ENCODE measurements at places on chromosomes 5 and 9.

DNA sequence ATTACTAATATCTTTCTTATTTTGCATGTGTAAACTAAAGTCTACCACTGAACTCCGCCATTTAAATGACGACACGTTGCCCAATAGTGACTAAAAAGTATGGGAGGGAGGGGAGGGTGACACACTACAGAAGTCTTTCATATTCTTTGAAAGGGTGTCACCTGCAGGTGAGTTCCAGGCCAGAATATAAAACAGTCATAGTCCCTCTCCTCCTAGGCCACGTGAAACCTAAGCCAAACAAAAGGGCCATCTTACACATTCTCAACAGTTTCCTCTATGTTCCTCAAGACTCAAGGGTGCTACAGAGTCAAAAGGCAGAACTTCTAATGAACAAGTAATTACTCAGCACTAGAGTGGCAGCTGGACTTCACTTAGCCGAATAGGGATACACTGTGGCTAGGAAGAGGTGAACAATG lies 6.4 kb downstream of the CEMIP2 start:
- no peak for DNase-seq

DNA sequence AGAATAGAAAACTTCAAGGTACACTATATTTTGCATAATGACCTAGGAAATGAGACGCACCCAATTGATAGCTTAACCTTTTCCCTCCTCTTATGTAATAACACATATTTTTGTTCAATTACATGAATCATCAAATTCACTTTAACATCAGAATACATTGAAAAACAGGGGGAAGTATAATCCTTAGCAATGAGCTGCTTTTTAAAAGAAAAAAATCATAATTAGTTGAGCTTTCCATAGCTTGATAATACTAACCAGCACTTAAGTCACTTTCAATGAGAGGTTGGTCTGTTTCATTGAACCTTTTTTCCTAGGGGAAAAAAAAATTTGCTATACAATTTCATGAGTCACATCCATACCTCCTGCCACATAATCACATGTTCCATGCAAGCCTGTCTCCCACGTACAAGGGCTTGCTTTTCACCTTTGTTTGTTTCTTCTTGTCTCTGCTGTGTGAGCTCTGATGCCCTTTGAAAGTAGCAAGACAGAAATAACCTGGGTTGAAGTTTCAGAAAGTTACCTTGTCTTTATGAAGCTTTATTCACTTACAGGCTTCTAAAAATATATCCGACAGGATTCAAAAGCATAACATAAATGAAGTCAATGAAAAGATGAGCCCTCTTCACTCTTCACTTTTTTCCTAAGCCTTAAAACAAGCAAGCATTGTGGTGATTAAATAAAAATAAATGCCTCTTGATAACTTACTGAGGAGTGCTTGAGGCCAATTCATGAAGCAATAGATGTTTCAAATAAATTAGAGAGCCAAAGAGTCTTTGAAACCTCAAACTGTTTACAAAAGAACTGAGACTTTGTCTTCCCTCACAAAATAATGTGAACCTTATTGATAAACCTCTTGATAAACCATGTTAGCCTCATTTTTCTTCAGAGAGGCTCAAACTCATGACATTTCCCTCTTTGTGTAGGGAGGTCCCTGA lies 108.5 kb downstream of the FEM1C start:
- no peak for DNase-seq

DNA sequence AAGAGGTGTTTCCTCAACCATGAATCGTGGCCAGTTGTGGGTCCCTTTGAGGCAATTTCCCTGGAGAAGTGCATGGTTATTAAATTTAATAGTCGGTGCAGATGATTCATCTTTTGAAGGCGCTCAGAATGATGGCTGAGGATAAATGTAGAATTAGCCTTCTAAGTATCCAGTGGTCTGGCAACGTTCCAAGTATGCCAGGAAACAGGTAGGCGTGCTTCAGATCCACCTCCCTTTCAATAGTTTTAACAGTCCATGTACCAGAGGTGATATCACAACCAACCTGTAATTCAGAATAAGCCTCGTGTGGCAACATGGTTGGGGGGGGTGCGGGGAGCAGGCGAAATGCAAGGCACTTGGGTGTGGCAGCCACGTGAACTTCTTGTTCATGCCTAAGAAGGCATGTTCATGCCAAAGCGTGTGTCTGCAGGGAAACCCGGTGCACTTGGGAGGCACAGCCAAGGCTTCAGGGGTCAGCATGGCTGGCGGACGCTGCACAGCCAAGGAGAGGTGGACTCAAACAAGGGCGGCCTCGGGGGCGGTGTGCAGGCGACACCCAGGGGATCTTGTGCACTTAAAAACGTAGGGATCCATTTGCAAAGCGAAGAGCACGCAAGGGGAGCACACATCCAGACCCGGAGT lies 5.2 kb upstream of the NKD2 start:
- no peak for DNase-seq

DNA sequence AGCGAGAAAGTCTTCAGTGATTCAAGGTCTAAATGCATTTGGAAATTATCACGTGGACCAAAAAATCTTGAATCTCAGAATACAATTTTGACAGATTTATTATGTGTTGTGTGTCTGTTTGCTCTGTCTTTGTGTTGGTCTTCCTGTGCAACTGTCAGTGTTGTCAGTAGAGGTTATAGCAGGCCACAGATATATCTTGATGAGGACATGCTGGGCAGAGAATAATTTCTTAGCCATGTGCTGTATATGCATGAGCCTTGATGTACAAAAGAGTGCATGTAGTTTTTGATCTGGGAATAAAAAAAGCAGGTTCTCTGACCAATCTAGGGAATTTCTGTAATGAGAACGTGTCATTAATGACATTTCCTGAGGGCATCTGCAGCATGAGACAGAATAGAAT lies 57.6 kb downstream of the ZSWIM6 start:
- DNase-seq: no peak

All from NCI-H1694 (cell line).